Esophagus mucosa (tissue), 1 donor: ENCODE measurements at places on chromosomes 13 and 19. TPM values are rescaled to one million over a fixed set of nuclear protein-coding genes. Genes with fewer than 3 reads are reported as not detected.

DNA sequence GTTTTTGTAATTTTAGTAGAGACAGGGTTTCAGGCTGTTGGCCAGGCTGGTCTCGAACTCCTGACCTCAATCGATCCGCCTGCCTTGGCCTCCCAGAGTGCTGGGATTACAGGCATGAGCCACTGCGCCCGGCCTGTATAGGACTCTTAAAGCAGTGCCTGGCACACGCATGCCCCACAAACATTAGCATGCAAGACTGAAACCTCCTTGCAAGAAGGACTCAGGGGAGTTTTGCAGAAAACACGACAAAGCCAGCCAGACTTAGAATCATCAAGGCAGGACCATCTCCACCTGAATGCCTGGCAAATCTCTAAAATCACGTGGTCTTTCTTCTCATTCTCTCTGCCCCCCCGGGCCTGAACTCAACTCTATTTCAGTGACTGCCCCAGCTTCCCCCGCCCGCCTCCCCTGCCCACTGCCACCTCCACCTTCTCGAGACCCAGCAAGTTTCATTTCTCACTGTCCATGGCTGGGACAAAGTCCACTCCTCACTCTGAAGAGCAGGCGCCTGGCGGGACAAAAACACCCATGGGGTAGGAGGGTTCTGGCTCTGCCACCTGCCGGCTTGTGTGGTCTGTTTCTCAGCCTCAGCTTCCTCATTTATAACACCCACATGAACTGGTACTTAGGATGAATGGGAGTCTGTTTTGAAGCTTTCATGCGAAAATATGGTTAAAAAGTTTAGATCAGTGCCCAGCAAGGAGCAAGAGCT is 2.4 kb downstream of the TICAM1 start:
- ATAC-seq: no peak

DNA sequence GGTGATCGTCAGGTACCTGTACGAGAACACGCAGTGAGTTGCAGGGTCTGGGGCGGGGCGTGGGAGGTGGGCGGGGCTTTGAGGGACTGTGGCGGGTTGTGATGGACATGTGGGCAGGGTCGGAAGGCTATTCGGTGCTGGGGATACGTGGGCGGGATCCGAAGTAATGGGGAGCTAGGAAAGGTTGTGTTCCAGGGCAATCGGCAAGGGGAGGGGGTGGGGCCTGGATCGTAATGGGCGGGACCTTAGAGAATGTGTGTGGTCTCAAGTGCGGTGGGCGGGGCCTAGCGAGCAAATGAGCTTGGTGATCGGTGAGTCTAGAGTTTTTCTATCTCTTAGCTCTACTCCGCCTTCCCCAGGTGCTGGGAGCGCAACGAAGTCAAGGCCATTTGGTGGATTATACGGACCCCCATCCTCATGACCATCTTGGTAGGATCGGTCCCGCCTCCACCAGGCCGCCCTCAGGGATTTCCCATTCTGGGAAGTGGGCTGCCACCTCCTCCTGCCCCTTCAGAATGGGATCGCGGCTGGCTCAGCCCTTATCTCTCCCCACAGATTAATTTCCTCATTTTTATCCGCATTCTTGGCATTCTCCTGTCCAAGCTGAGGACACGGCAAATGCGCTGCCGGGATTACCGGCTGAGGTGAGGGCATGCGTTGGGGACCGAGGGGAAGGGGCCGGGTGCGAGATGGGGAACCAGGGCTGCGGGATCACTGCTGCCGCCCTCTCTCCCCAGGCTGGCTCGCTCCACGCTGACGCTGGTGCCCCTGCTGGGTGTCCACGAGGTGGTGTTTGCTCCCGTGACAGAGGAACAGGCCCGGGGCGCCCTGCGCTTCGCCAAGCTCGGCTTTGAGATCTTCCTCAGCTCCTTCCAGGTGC is 9.6 kb downstream of the GIPR start:
- peak; percentile 76 for ATAC-seq

DNA sequence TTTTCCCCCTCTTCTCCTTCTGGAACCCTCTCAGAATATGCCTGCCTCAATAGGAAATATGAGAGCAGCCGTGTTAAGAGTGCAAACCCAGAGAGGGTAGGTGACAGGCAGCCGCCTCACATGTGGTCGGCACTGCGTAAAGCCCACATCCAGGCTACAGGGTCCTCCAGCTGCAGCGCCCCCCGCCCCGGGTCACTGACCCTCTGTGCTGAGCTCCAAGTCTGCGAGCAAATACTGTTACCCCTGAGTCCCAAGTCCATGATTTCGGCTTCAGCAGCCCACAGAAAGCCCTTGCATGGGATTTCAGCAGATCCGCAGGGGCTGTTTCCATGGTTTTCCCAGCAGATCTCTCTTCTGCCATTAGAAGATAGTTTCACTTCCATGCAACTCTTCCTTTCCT is 186.9 kb upstream of the IRS2 start:
- no peak for ATAC-seq

DNA sequence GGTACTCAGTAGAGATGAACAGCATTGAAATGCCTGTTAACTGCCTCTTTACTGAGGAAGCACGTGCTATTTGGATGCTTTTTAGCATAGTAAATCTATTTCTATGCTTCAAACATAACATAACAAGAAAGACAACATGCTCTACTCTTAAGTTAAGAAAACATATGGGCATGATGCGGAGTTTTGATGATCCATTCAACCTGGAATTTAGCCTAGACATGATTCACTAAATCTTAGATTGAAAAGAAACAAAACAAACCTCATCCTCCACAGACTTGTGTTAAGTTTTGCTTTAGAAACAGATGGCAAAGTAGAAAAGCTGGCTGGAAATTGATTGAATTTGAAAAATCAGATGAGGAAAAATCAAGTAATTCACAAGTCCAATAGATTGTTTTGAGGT is 593.8 kb downstream of the OLFM4 start:
- ATAC-seq: no peak

The ADM5 gene
- total RNA-seq: 0.92 TPM

The ZNF540 gene
- 0.68 TPM for total RNA-seq

The CAMSAP3 gene
- 21.2 TPM for total RNA-seq

- no peak for ATAC-seq
Observed at GRCh38 chr19:55199620-55200204, 9.6 kb downstream of the PTPRH start.

The RFXAP gene
- 2.6 TPM for total RNA-seq

- no peak for ATAC-seq
Observed at GRCh38 chr13:28379371-28380083, 115.4 kb downstream of the FLT1 start.

- ATAC-seq: no peak
Observed at GRCh38 chr13:76175961-76176725, 540.0 kb downstream of the LMO7 start.

DNA sequence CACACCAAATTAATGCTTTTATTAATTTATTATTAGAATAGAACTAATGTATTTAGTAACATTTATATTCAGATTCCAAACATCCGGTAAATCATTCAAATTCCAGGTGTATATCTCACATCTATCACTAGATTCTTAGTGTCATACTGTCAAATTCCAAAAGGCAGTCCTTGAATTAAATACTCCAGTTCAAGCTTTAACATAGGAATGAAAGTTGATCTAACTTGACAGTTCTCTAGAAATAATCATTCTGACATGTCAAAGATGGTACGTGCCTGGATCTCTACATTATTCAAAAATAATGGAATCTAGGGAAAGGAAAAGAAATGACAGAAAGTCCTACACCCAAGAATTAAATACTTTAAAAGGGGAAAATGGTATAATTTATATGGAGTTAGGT is 1161.5 kb downstream of the PCDH9 start:
- ATAC-seq: no peak

The MYO1F gene
- total RNA-seq: 3.8 TPM

DNA sequence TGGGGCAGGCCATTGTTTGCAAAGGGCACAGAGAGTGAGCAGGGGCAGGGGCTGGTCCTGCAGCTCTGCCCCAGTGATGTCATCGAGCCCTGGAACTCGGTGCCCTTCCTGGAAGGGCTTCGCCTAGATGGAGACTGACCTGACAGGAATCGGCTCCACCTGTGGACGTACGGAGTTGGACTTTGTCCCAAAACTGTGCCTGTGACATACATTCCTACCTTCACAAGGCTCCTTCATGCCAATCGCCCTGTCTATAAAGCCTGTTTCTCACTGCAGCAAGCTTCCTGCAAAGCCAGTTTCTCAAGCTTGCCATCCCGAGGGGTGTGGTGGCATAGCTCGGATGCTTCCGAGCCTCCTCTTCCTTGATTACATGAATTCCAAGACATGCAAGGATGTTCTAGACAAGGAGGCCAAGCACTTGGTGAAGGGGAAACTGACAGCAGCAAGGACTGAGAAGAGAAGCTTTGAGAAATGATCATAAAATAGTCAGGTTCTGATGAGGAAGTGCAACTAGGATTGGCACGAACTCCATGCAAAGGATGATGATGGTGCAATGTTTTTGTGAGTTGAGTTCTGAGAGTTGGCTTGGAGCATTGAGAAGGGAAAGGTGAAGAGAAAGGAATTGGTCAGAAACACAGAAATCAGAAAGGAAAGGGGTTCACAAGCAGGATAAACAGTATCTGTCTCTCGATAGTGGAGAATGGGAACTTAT is 73.6 kb upstream of the STK24 start:
- peak; percentile 91 for ATAC-seq

The ELSPBP1 gene
- not detected for total RNA-seq

- no peak for ATAC-seq
Observed at GRCh38 chr19:1258707-1259205, 10.4 kb downstream of the MIDN start.

GRCh38 chr19:44024900-44025216 is 321 bp upstream of the ZNF222 start:
- no peak for ATAC-seq

The TNFSF9 gene
- 4.7 TPM for total RNA-seq

The C19orf33 gene
- total RNA-seq: 272 TPM

DNA sequence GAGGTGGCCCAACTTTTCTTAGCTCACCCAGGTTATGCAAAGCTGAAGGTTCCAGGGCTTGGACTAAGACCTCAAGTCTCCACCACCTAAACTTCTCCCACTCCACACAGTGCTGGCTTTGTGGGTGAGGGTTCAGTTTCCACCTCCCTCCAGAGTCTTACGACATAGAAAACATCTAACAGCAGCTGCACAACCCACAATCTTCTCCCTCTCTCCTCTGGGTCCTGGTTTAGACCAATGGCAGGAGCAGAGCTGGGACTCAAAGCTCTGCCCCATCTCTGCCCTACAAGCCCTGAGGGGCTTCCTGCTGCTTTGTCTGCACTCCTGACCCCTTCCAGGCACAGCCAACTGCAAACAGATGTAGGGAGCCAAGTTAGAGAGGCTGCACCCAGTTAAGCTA is 16.0 kb downstream of the IRGC start:
- ATAC-seq: no peak

DNA sequence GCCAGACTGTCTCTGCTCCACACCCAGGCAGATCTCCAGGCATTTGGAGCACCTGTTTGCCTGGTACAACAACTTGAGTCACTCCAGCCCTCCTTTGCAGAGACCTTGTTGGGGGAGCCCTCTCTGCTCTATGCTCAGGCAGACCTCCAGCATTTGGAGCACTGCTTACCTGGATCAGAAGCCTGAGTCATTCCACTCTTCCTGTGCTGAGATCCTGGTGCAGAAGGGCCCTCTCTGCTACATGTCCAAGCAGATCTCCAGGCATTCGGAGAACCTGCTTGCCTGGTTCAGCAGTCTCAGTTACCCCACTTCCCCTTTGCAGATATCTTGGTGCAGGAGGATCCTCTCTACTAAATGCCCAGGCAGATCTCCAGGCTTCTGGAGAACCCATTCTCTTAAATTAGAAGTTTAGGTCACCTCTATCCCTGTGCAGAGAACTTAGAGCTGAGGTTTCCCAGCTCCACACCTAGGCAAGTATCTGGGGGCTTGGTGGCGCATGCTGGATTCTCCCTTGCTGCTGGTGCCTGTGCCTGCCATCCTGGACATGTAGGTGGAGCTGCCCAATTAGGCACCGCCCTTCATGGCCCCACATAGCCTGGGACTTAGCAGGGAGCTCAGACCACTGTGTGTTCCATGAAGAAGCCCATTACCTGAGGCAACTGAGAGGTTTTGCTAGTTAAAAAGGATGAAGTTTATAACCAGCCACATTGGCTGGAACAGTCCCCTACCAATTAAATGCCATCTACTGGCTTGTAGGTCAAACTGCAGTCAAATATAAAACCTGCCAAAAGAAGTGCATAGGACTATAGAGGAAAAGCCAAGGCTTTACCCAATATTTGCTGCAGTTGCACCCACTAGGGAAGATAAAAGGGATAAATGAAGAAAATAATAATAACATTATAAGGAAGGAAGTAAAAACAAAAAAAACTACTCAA is 97.6 kb upstream of the SLITRK6 start:
- ATAC-seq: peak; percentile 90

DNA sequence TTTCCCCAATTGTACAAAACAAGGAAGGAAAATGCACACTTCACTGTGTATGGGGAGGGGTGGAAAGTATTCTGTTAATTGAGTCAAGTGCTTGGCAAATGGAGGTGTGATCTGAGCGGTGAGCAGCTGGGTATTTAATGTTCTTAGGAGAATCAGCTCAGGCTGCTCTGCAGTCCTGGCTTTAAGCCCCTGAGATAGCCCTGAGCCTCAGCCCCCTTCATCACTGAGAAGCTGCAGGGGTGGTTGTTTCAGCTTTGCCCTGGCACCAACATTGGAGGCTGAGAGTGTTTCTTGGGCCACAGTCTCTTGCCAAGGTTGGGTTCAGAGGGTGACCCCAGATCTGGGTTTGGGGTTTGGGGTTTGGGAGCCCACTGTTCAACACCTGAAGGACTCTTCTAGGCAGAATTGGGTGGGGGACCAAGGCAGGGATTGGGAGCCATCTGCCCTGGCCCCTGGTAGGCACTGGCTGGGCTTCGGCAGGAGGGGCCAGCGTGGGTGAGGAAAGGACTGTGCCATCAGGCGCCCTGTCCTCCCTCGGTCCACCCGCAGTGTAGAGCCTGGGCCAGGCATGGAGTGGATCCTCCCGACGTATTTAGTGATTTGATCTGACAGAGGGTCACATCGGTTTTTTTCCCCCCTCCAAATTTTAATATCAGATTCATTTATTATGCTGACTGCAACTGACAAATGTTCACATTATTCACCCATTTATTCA is 66.7 kb upstream of the ZNF536 start:
- ATAC-seq: no peak

The LINGO3 gene
- not detected for total RNA-seq

- ATAC-seq: no peak
Observed at GRCh38 chr13:52749419-52749818, 9.8 kb upstream of the CNMD start.

The OLFM4 gene
- 3.0 TPM for total RNA-seq

The LIM2 gene
- total RNA-seq: not detected

DNA sequence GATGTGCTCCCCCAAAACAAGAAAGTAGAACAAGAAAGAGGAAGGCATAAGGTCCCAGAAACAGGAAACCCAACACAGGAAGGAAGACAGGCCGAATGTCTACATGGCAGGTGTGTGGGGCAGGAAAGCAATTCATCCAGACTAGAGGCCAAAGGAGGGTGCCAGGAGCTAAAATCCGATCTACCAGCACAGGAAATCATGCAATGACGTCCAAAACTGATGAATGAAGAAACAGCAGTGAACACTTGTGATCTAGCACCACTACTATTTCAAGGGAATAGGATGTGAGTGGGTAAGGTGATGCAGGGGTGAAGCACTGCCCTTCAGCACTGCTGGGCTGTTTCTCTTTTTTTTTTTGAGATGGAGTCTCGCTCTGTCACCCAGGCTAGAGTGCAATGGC is 59.1 kb downstream of the DOCK9 start:
- ATAC-seq: no peak
